Cortex of kidney (tissue), 1 donor: ENCODE measurements at places on chromosomes 13 and 19.
A peak's percentile ranks its signal among the peaks of the same experiment; 100 is the strongest.

- no peak for DNase-seq
Measured at GRCh38 chr13:66673401-66673800, 556.7 kb downstream of the PCDH9 start.

- no peak for DNase-seq
Measured at GRCh38 chr13:111494641-111495040, 174.2 kb downstream of the TEX29 start.

DNA sequence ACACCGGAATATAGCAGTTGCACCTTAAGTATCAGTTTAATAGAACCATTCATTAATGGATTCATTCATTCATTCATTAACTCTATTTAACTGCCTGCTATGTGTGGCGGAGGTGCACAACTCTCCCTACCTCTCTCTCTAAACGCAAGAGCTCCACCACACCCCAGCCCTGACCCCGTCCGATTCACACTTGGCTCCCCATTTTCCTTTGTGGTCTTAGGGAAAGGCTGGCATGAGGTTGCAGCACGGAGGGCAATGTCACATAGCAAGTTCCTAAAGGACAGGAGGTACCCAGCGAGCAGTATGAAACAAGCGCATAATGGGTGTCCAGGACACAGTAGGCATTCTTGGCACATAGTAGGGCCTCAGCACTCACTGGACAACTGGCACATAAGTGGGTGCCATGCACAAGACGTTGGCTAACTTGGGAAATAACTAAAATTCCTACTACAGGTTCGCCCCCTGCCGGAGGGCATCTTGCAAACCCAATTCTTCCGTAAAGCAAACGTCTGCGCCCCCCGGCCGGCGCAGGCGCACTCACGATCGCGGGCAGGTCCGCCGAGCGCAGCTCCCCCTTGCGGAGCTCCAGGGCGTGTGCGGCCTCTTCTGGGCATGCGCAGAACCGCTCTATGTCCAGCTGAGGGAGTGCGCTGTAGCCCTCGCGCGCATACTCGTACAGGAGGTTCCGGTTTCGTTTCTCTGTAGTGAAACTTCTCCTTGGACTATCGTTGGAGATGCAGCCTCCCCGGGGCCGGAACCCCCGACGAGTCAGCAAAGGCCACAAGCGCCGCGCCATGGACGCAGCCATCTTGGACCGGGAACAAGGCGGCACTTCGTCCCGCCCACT lies at the start of gene SARS2:
Gene SARS2 (minus strand): TSS at position 835 of the 847 bp plus-strand sequence. CDS start 27 bp downstream, at position 808.
- DNase-seq, result peak; percentile 96

GRCh38 chr19:14091081-14091812 lies 696 bp upstream of the SAMD1 start:
- no peak for DNase-seq

- no peak for DNase-seq
Measured at GRCh38 chr13:39538816-39539790, 63.9 kb downstream of the LHFPL6 start.

- DNase-seq, result no peak
Measured at GRCh38 chr19:7257148-7258040, 36.8 kb downstream of the INSR start.

DNA sequence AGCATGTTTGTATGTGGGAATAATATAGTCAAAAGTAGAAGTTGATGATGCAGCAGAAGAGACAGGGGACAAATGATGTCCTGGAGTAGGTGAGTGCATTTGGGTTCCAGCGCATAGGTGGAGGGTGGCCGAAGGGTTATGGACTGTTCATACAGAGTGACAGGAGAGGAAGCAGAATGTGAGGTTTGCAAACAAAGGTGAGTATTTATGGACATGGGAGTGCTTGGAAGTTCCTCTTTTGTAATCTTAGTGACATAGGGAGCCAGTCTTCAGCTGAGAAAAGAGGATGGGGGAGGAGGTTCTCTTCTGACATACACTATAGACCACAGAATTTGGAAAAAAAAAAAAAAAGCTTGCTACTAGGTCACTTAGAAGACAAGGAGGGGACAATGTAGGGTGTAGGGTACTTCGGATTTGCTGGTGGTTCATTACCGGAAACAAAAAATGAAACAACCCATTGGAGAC lies 331.6 kb downstream of the DLEU7 start:
- no peak for DNase-seq

DNA sequence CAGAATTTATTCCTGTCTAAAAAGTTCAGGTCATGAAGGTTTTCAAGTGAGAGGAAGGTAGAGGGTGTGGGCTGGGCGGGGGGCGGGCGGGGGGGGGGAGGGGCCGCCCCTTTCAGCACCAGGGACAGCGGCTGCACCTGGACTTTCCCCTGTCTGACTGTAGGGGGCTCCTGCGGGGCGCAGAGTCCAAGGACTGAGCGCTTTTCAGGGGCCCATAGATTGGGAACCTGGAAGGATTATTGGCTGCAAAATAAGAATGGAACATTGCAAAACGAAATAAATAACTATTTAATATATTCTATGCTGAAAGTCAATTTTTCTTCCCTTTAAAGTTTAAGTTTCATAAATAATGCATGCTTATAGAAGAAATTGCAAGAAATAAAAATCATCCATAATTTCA lies 8.9 kb upstream of the CYP4F3 start:
- no peak for DNase-seq

GRCh38 chr13:54706336-54706735 lies 1677.7 kb downstream of the OLFM4 start:
- no peak for DNase-seq

GRCh38 chr13:60689076-60689475 lies 292.1 kb downstream of the TDRD3 start:
- no peak for DNase-seq

GRCh38 chr13:114010401-114011101 lies 36.7 kb upstream of the C13orf46 start:
- DNase-seq, result no peak

DNA sequence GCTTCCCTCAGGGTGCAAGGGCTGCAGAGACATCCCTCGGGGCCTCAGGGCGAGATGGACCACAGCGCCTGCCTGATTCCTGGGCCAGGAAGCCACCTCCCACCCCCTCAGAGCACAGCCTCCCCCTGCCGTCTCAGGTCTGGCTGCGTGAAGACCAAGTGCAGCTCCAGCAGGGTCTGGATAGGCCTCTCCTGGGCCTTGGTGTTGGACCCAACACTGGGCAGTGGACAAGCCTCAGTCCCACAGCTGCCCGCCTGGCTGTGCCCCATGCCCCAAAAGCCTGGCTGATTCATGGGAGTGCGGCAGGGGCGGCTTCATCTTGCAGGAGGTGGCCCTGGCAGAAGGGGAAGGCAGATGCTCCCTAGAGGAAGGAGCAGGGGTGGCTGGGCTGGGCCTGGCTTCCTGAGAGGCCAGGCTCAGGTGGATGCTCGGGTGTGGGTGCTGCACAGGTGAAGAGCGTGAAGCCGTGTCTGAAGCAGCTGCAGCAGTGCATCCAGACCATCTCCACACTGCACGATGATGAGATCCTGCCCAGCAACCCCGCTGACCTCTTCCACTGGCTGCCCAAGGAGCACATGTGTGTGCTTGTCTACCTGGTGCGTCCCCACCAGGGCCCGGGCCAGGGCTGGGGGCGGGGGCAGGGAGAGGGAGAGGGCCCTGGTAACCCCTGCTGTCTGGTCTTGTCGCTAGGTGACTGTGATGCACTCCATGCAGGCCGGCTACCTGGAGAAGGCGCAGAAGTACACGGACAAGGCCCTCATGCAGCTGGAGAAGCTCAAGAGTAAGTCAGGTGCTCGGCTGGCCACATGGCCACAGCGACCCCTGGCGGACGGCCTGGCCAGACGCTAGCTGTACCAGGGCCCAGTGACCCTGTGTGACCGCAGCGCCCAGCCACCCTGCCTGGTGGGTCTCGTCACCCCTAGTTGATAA lies 21.7 kb downstream of the MAU2 start:
- DNase-seq, result no peak

DNA sequence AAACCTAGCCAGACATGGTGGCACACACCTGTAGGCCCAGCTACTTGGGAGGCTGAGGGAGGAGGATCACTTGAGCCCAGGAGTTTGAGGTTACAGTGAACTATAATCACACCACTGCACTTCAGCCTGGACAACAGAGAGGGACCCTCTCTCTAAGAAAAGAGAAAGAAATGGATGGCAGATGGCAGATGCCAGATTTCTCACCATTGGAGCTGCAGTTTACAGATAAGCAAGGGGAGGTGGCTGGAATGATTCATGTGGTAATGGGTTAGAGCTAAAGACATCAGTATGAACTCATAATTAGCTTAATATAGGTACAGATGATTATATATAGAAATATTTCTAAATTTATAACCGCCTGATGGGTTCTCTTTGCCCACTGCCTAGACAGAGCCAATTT lies 80.1 kb upstream of the IPO5 start:
- no peak for DNase-seq

GRCh38 chr19:3441986-3442329 lies 38.4 kb downstream of the SMIM24 start:
- DNase-seq, result no peak

GRCh38 chr19:30887042-30887441 lies 462.2 kb downstream of the TSHZ3 start:
- no peak for DNase-seq

GRCh38 chr13:95209109-95209508 lies 92.1 kb downstream of the ABCC4 start:
- no peak for DNase-seq

GRCh38 chr13:21009036-21009435 lies 52.4 kb downstream of the LATS2 start:
- no peak for DNase-seq

- DNase-seq, result no peak
Measured at GRCh38 chr19:15300533-15301197, 31.7 kb downstream of the BRD4 start.

- DNase-seq, result no peak
Measured at GRCh38 chr19:52687684-52688083, 47.2 kb downstream of the ZNF611 start.

- no peak for DNase-seq
Measured at GRCh38 chr13:46211116-46211482, 629 bp upstream of the LRRC63 start.

- no peak for DNase-seq
Measured at GRCh38 chr19:47047763-47048405, 540 bp downstream of the TMEM160 start.

GRCh38 chr19:13040232-13040947 lies 45.1 kb downstream of the NFIX start:
- no peak for DNase-seq

GRCh38 chr13:69565334-69565733 lies 542.3 kb upstream of the ATXN8OS start:
- no peak for DNase-seq

DNA sequence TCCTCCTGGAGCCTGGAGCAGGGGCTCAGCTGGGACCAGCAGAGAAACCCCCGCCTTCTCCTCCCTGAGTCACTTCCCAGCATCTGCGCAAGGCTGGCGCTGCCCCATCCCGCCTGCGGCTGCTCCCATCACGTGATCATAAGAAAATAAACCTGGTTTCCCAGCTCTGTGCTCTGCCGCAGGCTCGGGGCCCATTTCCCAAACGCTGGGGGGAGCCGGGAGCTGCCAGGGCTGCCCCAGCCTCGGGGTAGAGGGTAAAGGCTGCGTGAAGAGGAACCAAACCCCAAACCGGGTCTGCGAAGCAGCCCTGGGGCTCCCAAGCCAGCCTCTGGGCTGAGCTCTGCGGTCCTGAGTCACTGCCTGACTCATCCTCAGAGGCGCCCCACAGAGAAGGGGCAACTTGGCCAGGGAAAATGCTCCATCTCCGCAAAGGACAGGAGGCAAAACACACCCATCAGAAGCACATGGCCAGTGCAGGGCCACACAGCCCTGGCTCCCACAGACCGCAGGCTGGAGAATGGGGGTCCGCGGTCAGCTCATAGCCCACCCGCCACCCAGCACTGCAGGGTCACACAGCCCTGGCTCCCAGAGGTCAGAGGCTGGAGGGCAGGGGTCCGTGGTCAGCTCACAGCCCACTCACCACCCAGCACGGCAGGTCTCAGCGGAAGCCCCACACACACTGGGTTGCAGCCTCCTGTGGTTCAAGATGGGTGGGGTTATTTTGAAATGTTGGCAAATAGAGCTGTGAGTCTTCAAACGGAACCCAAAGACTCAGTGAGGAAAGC lies 67.1 kb downstream of the RASA3 start:
- no peak for DNase-seq

- DNase-seq, result no peak
Measured at GRCh38 chr13:22693691-22694090, 487.1 kb upstream of the SGCG start.

GRCh38 chr19:37980419-37981170 lies 73.6 kb downstream of the SIPA1L3 start:
- no peak for DNase-seq

- peak; percentile 36 for DNase-seq
Measured at GRCh38 chr13:22848539-22849052, 332.2 kb upstream of the SGCG start.

DNA sequence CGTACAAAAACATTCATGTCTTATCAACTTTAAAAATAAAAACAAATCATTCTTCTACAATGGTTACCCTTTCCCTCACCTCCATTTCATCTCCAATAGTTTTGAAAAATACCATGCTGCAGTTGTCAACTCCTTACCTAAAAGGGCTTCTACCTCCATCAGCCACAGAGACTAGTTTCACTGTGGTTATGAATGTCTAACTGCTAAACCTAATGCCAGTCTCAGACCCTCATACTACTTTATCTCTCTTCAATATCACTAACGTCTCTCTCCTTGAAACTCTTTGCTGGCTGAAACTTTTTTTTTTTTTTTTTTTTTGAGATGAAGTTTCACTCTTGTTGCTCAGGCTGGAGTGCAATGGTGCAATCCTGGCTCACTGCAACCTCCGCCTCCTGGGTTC lies 27.1 kb downstream of the LNX2 start:
- no peak for DNase-seq

DNA sequence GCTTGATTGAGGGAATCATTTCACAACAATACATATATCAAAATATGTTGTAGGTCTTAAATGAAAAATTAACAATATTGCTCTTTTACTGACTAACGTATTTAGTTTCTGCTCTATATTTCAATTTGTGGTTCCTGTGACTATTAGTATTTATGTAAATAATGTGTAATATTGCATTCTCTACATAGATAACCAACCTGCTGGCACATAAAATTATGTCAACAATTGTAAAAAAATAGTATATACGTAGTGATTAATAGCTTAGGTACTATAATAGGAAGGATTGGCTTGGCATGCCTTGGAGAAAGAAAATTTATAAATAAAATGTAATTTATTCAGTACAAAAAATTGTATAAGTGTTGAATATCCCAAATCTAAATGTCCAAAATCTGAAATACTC lies 1336.1 kb downstream of the PCDH9 start:
- no peak for DNase-seq

- DNase-seq, result no peak
Measured at GRCh38 chr19:10603873-10604459, 16.9 kb upstream of the AP1M2 start.
